ENCODE measurements at places on chromosomes 12 and 14.

GRCh38 chr12:4307593-4308333 lies 13.2 kb upstream of the TIGAR start:
- DNase-seq: peak; percentile 2

GRCh38 chr12:118908811-118909210 lies 72.5 kb upstream of the SRRM4 start:
- DNase-seq: no peak

- no peak for DNase-seq
Measured at GRCh38 chr12:118741194-118741593, 240.1 kb upstream of the SRRM4 start.

DNA sequence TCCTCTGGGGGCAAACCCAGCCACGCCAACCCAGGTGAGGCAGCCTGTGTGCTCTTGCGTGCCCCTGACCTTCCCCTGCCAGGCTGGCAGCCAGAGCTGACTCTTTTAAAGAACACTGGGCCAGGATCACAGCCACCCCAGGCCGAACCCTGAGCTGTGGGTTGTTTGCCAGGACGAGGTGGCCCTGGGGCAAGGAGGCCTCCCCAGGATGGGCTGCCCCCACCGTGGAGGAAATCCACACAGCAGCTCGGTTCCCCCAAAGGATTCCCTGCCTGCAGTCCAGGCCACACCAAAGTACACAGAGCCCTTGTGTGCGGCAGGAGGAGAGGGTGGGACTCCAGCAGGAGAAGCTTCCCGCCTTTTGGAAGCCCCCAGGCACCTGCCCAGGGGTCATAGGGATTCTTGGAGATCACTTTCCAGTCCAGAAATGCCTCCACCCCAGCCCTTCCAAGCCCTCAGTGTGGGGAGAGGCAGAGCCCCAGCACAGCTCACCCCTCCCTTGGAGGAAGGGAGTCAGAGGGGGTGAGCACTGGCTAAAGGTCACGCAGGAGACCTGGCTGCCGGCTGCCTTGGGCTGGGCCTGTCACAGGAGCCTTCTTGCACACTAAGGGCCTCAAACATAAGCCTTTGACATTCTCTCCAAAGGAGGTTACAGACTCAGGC lies 115.6 kb downstream of the CALM1 start:
- DNase-seq: no peak

DNA sequence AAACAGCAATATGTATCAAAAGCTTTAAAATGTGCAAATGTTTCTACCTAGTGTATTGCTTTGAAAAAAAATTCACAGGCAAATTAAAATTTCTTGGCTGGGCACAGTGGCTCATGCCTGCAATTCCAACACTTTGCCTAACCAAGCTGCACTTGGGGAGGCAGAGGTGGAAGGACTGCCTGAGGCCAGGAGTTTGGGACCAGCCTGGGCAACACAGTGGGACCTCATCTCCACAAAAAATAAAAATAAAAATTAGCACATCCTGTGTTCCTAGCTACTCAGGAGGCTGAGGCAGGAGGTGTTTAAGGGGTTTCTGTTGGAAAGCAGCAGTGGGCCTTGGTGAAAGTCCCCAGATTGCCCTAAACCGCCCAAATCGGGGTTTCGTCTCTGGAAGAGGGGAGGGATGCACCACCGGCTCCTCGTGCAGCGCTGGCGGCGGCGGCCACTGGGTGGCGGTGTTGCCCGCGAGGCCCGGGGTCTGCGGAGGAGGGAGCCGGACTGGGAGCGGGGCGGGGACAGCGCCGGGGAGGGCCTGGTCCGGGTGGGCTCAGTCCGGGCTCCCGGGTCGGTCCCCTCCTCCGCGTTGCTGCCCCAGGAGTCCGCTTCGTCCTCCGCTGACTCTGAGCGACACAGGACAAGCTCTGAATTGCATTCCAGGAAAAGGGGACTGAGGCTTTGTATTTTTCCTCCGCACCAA lies 265.6 kb downstream of the AACS start:
- peak; percentile 9 for DNase-seq

DNA sequence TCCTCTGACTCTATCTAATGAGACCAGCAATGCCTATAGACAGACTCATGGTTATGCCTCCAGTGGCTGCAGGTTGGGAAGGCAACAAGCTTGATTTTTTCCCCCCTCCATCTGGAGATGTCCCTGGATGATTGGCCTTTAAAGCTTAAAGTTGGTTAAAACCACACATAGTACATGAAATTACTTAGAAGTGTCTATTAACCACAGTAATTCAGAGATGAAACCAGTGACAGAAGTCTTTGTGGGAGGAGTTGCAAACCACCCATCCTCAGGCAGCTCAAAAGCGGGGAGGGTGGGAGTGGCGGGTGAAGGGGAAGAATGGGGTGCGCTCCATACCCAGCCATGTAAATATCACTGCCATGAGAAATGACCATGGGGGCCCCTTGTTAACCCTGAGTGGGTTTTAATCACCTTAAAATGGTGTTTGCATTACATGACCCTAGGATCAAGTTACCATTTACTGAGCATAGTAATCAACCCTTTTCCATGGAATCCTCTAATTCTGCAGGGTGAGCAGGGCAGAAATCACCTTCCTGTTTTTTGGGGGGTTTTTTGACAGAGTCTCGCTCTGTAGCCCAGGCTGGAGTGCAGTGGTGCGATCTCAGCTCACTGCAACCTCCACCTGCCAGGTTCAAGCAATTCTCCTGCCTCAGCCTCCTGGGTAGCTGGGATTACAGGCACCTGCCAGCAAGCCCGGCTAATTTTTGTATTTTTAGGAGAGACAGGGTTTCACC lies 133.5 kb downstream of the FOXN3 start:
- no peak for DNase-seq

DNA sequence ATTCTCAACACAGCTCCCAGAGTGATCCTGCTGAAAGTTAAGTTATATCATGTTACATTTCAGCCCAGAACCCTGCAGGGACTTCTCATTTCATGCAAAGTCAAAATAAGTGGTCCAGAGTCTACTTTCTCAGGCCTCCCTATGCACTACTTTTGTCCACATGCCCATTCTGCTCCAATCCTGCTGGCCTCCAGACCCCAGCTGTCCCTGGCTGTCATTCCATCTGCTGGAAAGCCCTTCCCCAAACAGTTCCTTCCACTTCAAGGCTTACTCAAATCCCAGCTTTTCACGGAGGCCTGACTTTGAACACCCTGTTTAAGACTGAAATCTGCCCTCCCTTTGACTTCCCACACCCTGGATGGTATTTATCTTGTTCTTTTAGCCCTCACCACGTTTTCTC lies 109.8 kb upstream of the DNM1L start:
- no peak for DNase-seq

Data from Kasumi-1 (cell line).